ENCODE measurements at places on chromosomes 16 and 17. TPM values are rescaled to one million over a fixed set of nuclear protein-coding genes. Genes with fewer than 3 reads are reported as not detected.

DNA sequence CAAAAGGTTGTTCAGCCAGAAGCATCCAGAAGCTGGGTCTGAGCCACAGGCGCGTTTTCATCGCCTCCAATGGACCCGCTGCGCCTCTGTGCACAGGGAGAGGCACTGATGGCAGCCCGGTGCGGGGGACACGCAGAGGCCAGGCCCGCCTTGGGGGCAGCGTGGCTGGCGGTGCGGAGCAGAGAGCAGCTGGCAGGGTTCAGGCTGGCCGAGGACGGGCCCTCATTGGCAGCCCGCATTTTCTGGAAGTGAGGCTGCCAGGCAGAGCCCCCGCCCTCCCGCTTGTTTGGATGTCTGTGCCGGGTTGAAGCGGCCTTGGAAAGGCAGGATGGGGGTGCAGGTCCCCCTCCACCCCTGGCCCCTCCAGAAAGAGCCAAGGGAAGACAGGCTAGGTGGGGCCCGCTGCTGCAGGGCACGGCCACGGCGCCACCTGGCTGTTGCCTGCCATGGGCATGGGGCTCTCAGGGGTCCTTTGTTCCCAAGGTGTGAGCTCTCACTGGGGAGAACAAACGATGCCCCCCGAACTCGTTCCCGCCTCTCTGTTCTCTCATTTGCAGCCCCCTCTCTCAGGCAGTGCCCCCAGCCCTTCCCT lies 18.8 kb downstream of the GSE1 start:
- no peak overlapping the region for H3K27ac ChIP-seq
- H3K4me1 ChIP-seq = no peaks in the 10 kb centered on the region
- peaks cover 28% of the 10 kb centered on the region for H3K36me3 ChIP-seq
- H3K27me3 ChIP-seq = no peaks in the 10 kb centered on the region
- no peak overlapping the region for H3K4me3 ChIP-seq

The KRTAP1-1 gene
- total RNA-seq = not detected

DNA sequence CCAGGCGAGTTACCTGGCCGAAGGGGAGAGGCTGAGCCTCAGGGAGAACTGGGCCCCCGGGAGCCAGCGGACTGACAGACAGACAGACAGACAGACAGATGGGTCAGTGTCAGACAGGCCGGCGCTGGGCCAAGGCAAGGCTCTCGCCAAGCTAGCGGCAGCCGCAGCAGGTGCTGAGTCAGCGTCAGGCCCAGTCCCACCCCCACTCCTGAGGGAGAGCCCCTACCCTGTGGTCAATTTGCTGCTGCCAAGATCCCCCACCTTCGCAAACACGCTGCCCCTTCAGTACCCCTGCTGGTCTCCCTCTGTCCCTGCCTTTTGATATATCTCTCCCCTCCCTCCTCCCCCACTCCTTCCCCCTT lies 1.5 kb downstream of the FGF11 start:
- H3K36me3 ChIP-seq = no peaks in the 10 kb centered on the region
- H3K4me3 ChIP-seq = peak overlapping the region; percentile 91

- H3K36me3 ChIP-seq = peaks cover 47% of the 10 kb centered on the region
- H3K4me3 ChIP-seq = peak overlapping the region; percentile 94
- no peaks in the 10 kb centered on the region for H3K27me3 ChIP-seq
- peak overlapping the region; percentile 72 for H3K27ac ChIP-seq
- DNase-seq = no peak
- H3K4me1 ChIP-seq = peaks cover 6% of the 10 kb centered on the region
Measured at GRCh38 chr17:28720247-28720996, 637 bp downstream of the RPL23A start.

The CCL17 gene
- not detected for total RNA-seq

DNA sequence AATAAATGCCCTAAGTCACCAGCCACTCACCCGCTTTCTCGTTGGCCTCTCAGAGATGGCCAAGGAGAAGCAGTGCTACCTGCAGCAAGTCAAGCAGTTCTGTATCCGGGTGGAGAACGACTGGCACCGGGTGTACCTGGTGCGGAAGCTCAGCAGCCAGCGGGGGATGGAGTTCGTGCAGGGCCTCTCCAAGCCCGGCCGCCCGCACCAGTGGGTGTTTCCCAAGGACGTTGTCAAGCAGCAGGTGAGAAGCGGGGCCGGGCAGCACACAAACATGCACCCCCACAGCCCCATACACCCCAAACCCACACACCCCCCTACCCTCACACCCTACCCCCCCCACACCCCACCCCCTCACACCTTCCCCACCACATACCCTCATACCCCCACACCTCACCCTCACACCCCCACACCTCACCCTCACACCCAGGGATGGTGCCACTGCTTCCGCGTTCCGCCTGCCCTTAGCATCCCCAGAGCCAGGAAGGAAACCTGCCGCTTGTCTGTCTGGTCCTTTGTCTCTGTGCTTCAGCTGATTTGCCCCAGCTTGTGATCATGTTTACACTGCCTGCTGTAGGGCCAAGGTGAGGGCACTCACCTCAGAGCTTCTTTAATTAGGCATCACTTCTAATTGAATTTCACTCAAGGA lies 41.9 kb upstream of the ENDOV start:
- H3K27me3 ChIP-seq = no peaks in the 10 kb centered on the region
- no peak for DNase-seq
- H3K4me3 ChIP-seq = no peak overlapping the region
- no peak overlapping the region for H3K27ac ChIP-seq
- peaks cover 80% of the 10 kb centered on the region for H3K36me3 ChIP-seq
- H3K4me1 ChIP-seq = peaks cover 16% of the 10 kb centered on the region

The GAS7 gene
- 8.2 TPM for total RNA-seq

DNA sequence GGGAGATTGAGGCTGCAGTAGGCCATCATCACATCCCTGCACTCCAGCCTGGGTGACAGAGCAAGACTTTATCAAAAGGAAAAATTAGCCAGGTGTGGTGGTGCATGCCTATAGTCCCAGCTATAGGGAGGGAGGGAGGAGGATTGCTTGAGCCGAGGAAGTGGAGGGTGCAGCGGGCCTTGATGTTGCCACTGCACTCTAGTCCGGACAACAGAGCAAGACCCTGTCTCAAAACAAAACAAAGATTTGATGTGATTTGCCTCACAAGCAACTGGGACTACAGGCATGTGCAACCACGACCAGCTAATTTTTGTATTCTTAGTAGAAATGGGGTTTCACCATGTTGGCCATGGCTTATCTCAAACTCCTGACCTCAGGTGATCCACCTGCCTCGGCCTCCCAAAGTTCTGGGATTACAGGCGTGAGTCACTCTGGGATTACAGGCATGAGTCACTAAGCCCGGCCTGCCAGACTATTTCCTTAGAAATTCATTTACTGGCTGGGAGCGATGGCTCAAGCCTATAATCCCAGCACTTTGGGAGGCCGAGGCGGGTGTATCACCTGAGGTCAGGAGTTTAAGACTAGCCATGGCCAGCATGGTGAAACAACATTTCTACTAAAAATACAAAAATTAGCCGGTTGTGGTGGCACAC lies 11.5 kb downstream of the UBE2G1 start:
- no peak overlapping the region for H3K4me3 ChIP-seq
- H3K36me3 ChIP-seq = peaks cover 7% of the 10 kb centered on the region
- no peaks in the 10 kb centered on the region for H3K27me3 ChIP-seq
- DNase-seq = peak; percentile 63

The C1QL1 gene
- total RNA-seq = 2.8 TPM

The C16orf96 gene
- total RNA-seq = 1.5 TPM

The TBC1D3H gene
- 3.0 TPM for total RNA-seq

The NARF gene
- 70.8 TPM for total RNA-seq

- no peak overlapping the region for H3K27ac ChIP-seq
- H3K4me1 ChIP-seq = no peaks in the 10 kb centered on the region
- H3K4me3 ChIP-seq = no peak overlapping the region
- H3K36me3 ChIP-seq = no peaks in the 10 kb centered on the region
- no peak for DNase-seq
Measured at GRCh38 chr16:68452176-68452575, 3.9 kb upstream of the SMPD3 start.

- no peaks in the 10 kb centered on the region for H3K4me1 ChIP-seq
- H3K36me3 ChIP-seq = no peaks in the 10 kb centered on the region
- DNase-seq = peak; percentile 99
- H3K4me3 ChIP-seq = no peak overlapping the region
- H3K27ac ChIP-seq = no peak overlapping the region
Measured at GRCh38 chr17:8887834-8888703, 20.6 kb upstream of the PIK3R6 start.

- no peaks in the 10 kb centered on the region for H3K27me3 ChIP-seq
- no peak overlapping the region for H3K4me3 ChIP-seq
- H3K27ac ChIP-seq = no peak overlapping the region
- peaks cover 13% of the 10 kb centered on the region for H3K36me3 ChIP-seq
- DNase-seq = no peak
Measured at GRCh38 chr16:27341549-27341948, 27.8 kb downstream of the IL4R start.

The NKD1 gene
- 6.7 TPM for total RNA-seq

- H3K27ac ChIP-seq = peak overlapping the region; percentile 56
- peaks cover 3% of the 10 kb centered on the region for H3K36me3 ChIP-seq
- no peaks in the 10 kb centered on the region for H3K27me3 ChIP-seq
- no peak overlapping the region for H3K4me3 ChIP-seq
Measured at GRCh38 chr16:84604477-84605013, 13.3 kb downstream of the COTL1 start.

The MPP3 gene
- total RNA-seq = 5.8 TPM

The SOST gene
- 0.31 TPM for total RNA-seq

The KRTAP1-5 gene
- not detected for total RNA-seq

The TUFM gene
- total RNA-seq = 161 TPM

The PNMT gene
- 1.0 TPM for total RNA-seq

DNA sequence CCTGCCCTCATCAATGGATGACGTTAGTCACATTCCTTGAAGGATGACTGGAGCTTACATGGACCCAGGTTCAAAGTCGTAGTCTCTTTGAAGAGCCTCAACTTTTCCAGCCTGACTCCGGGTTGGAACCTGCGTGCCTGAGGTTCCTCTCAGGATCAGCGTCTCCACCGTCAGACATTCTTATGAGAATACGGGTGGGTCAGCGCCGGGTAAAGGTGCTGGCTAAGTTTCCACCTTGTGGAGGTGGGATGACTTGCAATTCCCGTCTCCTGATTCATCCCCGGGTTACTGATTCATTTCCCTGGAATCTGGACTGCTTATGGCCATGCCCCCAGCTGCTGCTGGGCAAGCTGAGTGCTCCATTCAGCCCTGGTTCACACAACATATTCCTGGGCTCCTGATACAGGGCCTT lies 38.9 kb upstream of the CMIP start:
- H3K4me3 ChIP-seq = no peak overlapping the region
- H3K27me3 ChIP-seq = peaks cover 9% of the 10 kb centered on the region
- no peaks in the 10 kb centered on the region for H3K4me1 ChIP-seq
- DNase-seq = peak; percentile 83
- H3K27ac ChIP-seq = no peak overlapping the region

DNA sequence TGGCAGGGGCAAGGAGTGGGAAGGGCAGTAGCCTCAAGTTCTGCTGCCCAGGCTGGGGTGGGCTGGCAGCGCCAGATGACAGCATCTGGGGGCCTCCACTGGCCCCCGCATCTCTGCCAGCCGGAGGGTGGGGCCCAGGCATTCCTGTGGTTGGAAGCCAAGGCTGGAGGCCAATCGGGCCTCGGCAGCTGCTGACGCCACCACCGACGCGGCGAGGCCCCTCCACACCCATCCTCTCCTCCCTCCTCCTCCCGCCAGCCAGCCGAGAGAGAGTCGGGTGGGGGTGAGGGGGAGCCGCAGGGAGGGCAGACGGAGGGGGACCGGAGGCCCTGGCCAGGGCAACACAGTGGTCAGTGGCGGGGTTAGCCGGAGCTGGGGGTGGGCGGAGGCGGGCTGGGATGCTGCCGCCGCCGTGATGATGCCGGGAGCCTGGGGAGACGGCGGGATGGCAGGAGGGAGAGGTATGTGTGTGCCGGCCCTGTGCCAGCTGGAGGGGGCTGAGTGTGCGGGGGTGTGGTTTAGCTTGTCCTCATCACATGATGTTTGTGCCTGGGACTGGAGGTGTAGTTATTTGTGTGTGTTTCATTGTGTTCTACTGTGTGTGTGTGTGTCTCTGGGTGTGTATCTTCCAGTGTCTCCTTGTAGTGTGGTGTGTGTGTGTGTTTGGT lies 36.6 kb downstream of the ARHGAP23 start:
- DNase-seq = no peak
- no peaks in the 10 kb centered on the region for H3K27me3 ChIP-seq
- peaks cover 3% of the 10 kb centered on the region for H3K4me1 ChIP-seq
- H3K36me3 ChIP-seq = peaks cover 3% of the 10 kb centered on the region

- no peaks in the 10 kb centered on the region for H3K4me1 ChIP-seq
- H3K27me3 ChIP-seq = no peaks in the 10 kb centered on the region
- H3K4me3 ChIP-seq = no peak overlapping the region
- H3K27ac ChIP-seq = no peak overlapping the region
- no peak for DNase-seq
Measured at GRCh38 chr17:263271-263670, 81.8 kb upstream of the DOC2B start.

DNA sequence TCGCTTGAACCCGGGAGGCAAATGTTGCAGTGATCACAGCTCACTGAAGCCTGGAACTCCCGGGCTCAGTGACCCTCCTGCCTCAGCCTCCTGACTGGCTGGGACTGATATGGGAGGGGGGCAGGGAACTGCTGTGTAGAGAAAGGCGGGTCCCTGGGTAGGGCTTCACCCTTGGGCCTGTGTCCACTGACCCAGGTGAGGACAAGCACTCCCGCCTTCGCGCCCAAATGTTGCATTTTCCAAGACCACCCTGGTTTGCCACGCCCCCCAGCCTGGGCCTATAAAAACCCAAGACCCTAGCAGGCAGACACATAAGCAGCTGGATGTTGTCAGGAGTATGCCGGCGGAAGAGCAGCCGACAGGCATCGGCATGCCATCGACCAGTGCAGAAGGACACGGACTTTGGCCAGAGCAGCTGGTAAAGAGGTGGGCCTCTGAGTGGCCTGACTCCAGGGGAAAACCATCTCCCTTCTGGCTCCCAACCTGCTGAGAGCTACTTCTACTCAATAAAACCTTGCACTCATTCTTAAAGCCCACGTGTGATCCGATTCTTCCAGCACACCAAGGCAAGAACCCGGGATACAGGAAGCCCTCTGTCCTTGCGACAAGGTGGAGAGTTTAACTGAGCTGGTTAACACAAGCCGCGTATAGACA lies 19.1 kb downstream of the SMYD4 start:
- H3K27ac ChIP-seq = no peak overlapping the region
- H3K36me3 ChIP-seq = peaks cover 38% of the 10 kb centered on the region
- no peak overlapping the region for H3K4me3 ChIP-seq
- no peak for DNase-seq
- no peaks in the 10 kb centered on the region for H3K4me1 ChIP-seq

GRCh38 chr16:86529160-86529559 lies 18.8 kb downstream of the FOXF1 start:
- H3K4me3 ChIP-seq = no peak overlapping the region
- no peaks in the 10 kb centered on the region for H3K27me3 ChIP-seq
- DNase-seq = no peak
- no peak overlapping the region for H3K27ac ChIP-seq
- H3K36me3 ChIP-seq = no peaks in the 10 kb centered on the region

GRCh38 chr17:10292057-10292937 lies 80.5 kb downstream of the MYH13 start:
- no peak overlapping the region for H3K4me3 ChIP-seq
- no peaks in the 10 kb centered on the region for H3K4me1 ChIP-seq
- no peak overlapping the region for H3K27ac ChIP-seq
- peak; percentile 53 for DNase-seq
- no peaks in the 10 kb centered on the region for H3K27me3 ChIP-seq
- no peaks in the 10 kb centered on the region for H3K36me3 ChIP-seq

The UNC13D gene
- 6.4 TPM for total RNA-seq

GRCh38 chr16:31081428-31082351 lies 7.1 kb downstream of the PRSS53 start:
- peaks cover 33% of the 10 kb centered on the region for H3K36me3 ChIP-seq
- no peak for DNase-seq
- no peak overlapping the region for H3K4me3 ChIP-seq
- H3K27ac ChIP-seq = no peak overlapping the region
- no peaks in the 10 kb centered on the region for H3K4me1 ChIP-seq
